ENCODE measurements at places on chromosomes 3 and 15.

GRCh38 chr3:40828741-40829415, 304.1 kb downstream of the ZNF621 start:
- DNase-seq = no peak

DNA sequence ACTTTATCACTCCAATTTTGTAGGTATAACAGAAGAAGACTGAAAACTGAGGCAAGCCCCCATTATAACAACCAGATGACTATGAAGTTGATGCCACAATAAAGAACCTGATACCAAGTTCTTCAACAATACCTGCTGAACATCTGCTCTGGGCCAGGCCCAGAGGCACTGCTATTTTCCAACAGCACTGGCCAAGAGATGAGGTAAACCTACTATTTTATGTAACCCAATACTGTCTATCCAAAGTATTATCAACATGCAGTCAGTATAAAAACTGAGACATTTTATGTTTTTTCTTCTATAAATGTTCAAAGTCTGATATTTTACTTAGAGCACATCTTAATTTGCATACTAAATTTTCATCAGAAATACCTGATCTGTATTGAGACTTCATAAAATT, 6.1 kb downstream of the SPG11 start:
- no peak for DNase-seq

DNA sequence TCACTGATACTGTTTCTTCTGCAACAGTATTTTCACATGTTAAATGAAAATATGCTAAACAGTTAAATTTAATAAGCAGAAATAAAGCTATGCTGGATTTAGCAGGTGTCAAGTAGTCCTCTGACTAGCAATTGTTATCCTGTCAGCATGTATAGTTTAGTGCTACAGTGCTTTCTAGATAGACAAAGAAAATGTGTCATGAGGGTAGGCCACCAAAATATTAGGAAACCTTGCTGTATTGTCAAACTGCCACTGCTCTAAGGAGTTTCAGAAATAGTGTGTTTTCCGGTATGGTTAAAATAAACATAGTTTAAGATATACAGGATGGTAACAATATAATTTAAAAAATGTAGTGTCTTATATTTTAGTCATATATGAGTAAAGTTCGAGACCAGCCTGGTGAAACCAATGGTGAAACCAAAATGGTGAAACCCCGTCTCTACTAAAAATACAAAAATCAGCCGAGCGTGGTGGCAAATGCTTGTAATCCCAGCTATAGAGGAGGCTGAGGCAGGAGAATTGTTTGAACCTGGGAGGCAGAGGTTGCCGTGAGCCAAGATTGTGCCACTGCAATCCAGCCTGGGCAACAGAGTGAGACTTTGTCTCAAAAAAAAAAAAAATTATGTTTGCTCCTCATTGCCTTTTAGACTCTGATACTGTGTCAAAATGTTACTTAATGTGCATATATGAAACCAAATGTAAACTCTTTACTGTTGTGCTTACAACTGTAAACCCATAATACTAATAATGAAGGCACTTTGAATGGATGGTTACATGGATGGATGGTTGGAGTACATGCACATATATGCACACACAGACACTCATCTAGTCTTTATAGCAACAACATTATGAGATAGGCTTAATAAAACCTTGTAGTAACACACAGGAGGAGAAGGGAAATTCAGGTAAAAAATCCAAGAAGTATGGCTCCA, 204.8 kb downstream of the RSRC1 start:
- no peak for DNase-seq

DNA sequence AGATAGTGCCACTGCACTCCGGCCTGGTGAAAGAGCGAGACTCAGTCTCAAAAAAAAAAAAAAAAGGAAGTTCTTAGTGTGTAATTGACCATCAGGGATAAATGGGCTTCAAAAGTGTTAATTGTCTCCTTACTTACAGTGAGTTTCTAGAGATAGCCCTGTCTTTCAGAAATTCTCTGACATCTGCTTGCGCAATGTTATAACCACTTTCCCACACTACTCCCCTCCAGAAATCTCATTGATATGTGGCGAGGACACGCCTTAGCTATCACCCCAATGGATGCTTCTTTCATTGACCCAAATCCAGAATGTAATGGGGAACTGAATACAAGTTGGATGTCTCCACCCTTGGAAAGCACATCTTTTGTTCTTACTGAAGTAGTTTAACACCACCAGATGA, 70.9 kb downstream of the GMPS start:
- DNase-seq = no peak

- no peak for DNase-seq
These were observed 1.2 kb downstream of the ALDH1A2 start for GRCh38 chr15:58064082-58064979.

DNA sequence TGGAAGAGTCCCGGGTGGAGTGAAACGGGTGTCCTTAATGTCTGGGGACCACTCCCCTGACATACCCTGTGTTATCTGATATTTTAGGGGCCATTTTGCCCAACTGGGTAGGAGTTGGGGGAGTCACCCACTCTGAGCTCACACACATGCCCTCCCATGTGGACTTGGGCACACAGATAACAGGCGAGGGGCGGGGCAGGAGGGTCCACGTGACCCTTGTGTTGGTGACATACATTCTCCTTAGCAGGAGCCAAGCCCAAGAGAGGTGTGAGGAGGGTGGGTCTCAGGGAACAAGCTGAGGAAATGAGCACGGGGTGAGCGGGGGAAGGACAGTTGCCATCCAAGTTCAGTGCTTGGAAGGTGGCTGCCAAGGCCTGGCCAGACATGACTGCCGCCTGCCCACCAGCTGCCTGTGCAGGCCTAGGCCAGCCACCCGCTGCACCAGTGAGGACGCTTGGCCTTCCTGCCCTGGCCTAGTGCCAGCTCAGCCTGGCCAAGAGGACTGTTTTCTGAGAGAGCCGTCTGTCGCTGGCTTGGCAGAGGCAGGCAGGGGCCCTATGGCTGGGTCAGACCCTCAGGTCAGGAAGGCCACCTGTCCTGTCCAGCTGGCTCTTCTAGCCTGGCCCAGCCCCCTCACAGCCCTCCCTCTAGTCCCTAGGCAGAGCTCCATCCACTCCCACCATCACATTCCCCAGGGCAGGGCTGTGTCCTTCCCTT, 31.3 kb upstream of the TMEM115 start:
- DNase-seq = no peak

GRCh38 chr15:78676424-78677110, 35.6 kb upstream of the CHRNB4 start:
- DNase-seq = no peak

GRCh38 chr3:142279965-142280590, 54.7 kb upstream of the GK5 start:
- DNase-seq = peak; percentile 43

Measured in CD4-positive, alpha-beta T cell treated with Interleukin-6 for 4 hours (primary cell).